Colonic mucosa (tissue), 4 donors: ENCODE measurements at places on chromosomes 11 and 22.
A peak's percentile ranks its signal among the peaks of the same experiment; 100 is the strongest.

GRCh38 chr11:103043826-103044678 is 47.9 kb downstream of the DCUN1D5 start:
- DNase-seq, result no peak

GRCh38 chr11:116989184-116989583 is 109.0 kb downstream of the SIK3 start:
- DNase-seq, result no peak

- no peak for DNase-seq
Observed at GRCh38 chr22:49247194-49247924, 580.3 kb downstream of the BRD1 start.

- DNase-seq, result no peak
Observed at GRCh38 chr11:97738751-97739150, 1282.0 kb upstream of the CNTN5 start.

DNA sequence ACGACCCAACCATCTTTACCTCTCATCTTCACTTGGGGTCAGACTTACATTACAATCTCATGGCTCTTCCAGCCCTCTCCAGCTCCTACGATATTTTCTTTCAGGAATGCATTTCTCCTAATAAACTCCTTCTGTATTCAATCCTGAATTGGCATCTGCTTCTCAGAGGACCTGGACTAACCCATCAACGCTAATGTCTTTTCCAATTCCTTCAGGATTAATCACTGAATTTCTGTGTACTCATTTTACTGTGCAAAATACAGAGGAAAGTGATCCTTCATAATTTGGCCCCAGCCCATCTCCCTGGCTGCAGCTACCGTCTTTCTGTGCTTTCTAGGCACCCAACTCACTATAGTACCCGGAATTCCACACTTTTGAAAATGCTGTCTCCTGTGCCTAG is 239.2 kb downstream of the METTL15 start:
- DNase-seq, result no peak

DNA sequence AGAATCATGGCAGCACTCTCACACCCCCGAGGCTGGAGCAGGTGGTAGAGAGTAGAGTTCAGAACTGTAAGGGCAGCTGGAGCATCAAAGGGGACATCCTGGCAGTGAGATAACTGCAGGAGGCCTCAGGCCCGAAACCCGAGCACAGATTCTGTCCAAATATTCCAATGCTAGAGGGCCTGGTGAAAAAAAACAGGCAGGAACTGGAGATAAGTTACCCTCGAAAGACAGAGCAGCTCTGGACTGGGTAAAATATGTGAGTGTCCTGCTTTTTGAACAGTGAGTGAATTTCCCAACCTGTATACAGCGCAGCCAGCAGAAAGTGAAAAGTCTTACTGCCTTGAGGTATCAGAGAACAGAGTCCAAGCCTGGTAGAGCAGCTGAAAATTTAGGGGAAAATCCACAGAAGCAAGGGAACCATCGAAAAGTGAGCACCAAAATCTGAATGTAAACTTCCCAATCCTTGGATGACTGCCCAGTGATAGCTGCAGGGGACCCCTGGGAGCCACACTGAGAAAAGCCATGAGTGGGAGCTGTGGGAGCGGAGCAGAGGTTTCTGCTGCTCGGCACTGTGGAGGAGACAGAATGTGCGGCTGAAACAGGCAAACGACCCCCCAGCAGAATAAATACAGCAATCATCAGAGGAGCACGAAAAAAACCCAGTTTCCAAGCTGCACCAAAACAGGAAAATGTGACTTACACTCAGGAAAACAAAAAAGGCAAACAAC is 50.6 kb downstream of the WNT11 start:
- DNase-seq, result no peak

- no peak for DNase-seq
Observed at GRCh38 chr22:40728731-40729189, 49.5 kb downstream of the MCHR1 start.

DNA sequence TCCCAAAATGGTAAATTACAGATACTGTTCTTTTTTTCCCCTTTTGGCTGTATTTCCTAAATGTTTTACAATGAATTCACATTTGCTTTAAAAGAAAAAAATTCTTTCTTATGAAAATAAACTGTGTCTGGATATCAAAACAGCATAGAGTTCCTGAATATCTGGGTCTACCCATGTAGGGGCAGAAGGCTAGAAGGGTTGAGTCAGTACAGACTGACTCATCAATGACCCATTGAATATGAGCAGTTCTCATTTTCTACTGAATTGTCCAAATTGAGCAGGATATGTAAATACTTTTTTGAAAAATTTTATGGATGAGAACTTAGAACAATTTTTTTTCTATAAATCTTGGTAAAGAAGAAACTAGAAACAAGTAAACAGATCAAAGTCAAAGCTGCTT is 16.3 kb upstream of the C11orf87 start:
- DNase-seq, result no peak

DNA sequence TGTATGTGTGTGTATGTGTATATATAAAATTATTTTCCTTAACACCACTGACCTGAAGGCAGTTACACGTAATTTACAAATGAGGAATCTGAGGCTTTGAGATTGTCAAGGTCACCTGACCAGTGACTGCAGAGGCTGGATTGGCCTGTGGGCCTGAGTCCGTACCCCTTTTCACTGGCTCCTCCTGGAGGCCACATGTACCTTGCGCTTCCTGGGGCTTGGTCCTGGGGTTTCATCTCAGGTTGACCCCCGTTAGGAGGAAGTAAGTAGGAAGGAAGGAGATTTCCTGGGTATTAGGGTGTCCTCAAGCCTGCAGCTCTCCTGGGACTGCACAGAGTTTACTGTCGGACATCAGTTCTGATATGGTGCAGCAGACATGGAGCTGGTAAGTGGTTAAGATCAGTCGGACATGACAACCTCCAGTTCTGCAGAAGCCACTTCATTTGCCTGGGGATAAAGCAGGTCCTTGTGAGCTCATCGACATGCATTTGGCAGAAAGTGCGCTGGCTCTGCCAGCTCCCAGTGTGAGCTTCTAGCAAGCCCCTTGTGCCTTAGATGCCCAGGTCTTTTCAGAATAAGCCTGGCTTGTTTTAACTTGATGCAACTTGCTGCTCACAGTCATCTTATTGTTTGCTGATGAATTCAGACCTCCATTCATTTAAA is 36.6 kb downstream of the ST3GAL4 start:
- DNase-seq, result no peak

GRCh38 chr22:29320546-29320945 is 5.0 kb upstream of the RASL10A start:
- no peak for DNase-seq

DNA sequence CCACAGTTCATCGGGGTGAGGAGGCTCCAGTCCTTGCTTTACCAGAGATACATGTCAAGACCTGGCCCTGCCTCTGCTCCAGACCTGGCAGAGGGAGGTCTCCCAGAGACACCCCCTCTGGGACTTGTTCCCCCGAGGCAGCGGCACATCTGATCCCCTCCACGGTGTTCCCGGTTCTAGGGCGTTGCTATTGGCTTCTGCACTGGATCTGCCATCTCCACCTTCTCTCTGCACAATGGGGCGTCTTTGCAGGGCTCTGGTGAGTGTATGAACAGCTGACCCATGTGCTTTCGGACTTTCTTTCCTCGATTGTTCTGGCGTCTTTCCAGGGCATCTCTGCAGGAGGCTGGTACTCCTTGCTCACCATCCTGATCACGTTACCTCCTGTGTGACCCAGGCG is 930.4 kb downstream of the TBC1D22A start:
- no peak for DNase-seq

DNA sequence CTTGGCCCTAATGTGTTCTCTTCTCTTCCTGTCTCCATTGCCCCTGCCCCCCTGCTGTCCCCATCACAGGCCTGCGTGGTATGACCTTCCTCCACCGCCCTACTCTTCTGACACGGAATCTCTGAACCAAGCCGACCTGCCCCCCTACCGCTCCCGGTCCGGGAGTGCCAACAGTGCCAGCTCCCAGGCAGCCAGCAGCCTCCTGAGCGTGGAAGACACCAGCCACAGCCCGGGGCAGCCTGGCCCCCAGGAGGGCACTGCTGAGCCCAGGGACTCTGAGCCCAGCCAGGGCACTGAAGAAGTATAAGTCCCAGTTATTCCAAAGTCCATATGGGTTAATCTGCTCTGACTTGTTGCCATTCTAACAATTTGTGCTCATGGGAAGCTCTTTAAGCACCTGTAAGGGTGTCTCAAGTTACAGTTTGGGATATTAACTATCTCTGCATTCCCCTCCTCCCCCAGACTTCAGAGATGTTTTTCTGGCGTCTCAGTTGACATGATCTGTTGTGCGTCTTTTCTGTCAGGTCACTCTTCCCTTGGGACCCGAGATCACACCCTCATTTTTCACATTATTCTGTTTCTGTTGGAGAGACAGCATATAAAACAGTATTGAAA is 60.0 kb downstream of the COMMD9 start:
- DNase-seq, result no peak

GRCh38 chr11:68927280-68928135 is 23.8 kb downstream of the IGHMBP2 start:
- DNase-seq, result no peak

DNA sequence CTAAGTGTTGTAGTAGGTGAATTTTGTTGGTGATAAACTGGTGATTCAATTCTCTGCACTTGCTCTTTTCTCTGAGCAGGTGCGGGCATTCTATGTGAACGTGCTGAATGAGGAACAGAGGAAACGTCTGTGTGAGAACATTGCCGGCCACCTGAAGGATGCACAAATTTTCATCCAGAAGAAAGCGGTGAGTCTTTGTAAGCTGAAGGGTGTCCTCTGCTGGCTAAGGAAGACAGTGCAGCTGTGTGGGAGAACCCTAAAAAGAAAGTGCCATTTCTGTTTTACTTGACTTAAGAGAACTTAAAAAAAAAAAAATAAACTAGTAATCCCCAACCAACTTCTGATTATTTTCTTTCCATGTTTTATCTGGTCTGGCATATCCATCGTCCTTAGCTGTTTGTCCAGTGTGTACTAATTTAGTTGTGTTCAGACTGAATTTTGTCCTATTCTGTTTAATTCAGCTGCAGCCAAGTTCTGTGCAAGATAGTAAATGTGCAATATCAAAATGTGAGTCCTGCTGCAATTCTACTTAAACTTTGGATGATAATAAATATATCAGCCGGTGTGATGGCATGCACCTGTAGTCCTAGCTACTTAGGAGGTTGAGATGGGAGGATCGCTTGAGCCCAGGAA is 29.6 kb downstream of the CAT start:
- peak; percentile 35 for DNase-seq

GRCh38 chr22:40203572-40203971 is 25.8 kb downstream of the TNRC6B start:
- DNase-seq, result no peak

DNA sequence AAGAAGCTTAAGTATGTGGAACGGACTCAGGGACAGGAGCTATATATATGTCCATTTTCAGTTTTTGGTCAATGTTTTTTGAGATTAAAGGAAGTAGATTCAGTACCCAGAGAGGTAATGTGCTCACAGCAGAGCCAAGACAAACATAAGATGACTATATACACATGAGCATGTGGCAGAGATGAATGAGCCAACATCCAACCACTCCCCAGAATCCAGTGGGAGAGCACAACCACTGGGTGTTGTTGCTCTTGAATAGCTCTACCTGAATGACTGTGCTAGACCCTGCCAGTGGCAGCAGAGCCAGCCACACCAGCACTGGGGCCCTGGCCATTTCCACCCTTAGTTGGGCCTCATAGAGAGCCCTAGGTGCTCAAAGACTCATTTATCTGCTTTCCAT is 10.7 kb upstream of the SYTL2 start:
- peak; percentile 77 for DNase-seq

DNA sequence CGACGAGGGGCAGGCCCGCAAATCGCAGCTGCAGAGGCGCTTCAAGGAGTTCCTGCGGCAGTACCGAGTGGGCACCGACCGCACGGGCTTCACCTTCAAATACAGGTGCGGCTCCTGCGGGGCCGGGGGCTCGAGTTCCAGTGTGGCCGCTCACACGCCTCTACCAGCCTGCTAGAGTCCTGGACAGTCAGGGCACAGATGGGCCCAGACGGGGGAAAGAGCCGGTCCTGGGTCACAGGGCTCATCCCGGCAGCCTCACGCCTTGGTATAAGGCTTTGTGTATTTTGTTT is 506 bp downstream of the MCM5 start:
- DNase-seq, result no peak

- no peak for DNase-seq
Observed at GRCh38 chr22:44545773-44546172, 47.7 kb upstream of the RTL6 start.

DNA sequence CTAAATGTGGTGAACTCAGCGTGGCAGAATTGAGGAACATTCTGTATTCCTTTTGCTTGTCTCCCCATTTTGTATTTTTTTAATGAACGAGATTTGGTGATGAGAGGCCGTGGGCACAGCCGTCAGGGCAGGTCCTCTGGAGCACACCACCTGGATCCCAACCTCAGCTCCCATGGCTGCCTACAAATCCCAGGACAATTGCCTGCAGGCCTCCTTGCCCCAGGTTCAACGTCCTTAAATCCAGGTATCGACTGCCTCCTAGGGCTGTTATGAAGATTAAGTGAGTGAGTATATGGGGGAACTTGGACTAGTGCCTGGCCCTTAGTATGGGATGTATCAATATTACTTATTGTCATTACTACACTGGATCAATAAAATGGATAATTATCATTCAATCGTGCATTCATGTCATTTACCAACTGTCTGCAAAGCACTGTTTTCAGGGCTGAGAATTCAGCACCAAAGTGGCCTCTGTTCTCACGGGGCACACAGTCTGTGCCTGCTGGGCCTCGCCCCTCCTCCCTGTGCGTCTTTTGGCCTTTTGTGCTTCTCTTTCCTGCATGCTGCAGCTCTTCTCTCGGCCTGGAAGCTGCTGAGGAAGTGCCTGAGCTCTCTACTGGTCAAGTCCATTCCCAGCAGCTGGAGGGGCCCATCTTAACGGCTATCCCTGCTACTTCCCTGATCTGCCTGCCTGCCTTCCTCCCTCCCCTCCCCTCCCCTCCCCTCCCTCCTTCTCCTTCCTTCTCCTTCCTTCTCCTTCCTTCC is 1343.7 kb downstream of the BRD1 start:
- DNase-seq, result no peak

GRCh38 chr22:47172771-47173534 is 410.5 kb downstream of the TBC1D22A start:
- DNase-seq, result no peak

GRCh38 chr22:23530766-23531282 is 49.3 kb downstream of the IGLL1 start:
- DNase-seq, result no peak

DNA sequence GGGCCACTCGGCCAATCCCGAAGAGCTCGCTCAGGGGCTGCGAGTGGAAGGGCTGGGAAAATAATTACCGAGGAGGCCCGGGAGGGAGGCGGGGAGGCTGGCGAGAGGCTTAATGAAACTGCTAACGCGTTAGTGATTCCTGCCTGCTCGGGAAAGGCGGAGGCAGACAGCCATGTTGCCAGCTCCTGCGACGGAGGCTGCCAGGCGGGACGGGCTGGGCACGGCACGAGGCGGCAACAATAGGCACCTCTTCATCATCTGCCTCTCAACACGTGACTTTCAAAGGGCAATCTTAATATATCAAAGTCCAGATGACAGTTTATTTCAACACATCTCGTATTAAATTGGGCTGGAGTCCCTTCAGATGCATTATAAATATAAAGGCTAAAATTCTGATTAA is 68.0 kb upstream of the TCF20 start:
- DNase-seq, result peak; percentile 65
